ENCODE measurements at places on chromosomes 1 and 21. TPM values are rescaled to one million over a fixed set of nuclear protein-coding genes. Genes with fewer than 3 reads are reported as not detected.

GRCh38 chr1:186057086-186057485, 318.0 kb downstream of the TPR start:
- DNase-seq: no peak

GRCh38 chr1:23452011-23452411, 27.5 kb upstream of the TCEA3 start:
- DNase-seq: no peak

PLEKHN1 gene
- total RNA-seq: 1.6 TPM

C1orf94 gene
- not detected for total RNA-seq

- DNase-seq: no peak
Observed at GRCh38 chr1:95133687-95134086, 16.5 kb downstream of the TLCD4 start.

KCND3 gene
- total RNA-seq: not detected

DNA sequence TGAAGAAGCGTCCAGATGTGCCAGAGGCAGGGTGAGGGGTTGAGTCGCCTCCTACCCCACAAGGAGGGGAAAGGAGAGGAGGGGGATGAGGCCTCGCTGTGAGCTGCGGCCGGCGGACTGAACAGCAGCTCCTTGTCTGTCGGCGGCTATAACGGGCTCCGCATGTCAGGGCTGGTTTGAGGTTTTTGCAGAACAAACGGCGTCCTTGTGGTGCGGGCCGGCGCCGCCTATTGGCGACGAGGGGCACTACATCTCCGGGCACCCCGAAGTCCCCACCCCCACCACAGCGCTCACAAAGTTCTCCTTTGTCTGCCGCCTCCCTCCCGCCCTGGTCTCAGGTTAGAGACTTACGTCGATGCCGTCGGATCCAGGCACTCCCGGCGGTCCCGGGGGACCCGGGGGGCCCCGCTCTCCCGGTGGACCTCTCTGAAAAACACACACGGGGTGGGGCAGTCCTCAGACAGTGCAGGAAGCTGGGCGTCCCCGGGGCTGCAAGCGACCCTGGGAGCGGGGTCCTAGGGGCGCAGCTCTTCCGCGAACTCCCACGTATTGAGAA, 1.8 kb downstream of the COL9A2 start:
- DNase-seq: peak; percentile 82

IQCC gene
- 2.2 TPM for total RNA-seq

DNA sequence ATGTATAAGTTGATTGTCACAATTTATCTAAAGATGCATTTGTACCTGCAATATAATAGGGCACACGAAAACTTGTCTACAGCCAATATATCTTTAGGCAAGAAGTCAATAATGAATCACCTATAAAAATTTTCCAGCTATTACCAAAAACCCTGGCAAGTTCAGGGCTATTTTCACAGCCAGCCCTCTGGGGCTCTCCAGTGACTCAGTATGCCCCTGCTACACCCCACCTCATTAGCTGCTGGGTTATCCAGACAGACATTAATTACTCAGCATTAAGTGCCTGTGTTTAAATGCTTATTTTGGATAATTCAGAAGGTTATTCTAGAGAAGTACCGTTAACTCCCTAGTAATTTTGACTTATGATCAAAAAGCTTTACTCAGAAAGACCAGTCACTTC, 220.2 kb downstream of the TBX15 start:
- DNase-seq: no peak

- DNase-seq: no peak
Observed at GRCh38 chr1:79945391-79945790, 938.9 kb upstream of the ADGRL4 start.

SPRR5 gene
- total RNA-seq: not detected

GRCh38 chr1:87129038-87129437, 199.6 kb upstream of the LMO4 start:
- DNase-seq: no peak

- no peak for DNase-seq
Observed at GRCh38 chr1:22288593-22289241, 145.8 kb upstream of the WNT4 start.

DNA sequence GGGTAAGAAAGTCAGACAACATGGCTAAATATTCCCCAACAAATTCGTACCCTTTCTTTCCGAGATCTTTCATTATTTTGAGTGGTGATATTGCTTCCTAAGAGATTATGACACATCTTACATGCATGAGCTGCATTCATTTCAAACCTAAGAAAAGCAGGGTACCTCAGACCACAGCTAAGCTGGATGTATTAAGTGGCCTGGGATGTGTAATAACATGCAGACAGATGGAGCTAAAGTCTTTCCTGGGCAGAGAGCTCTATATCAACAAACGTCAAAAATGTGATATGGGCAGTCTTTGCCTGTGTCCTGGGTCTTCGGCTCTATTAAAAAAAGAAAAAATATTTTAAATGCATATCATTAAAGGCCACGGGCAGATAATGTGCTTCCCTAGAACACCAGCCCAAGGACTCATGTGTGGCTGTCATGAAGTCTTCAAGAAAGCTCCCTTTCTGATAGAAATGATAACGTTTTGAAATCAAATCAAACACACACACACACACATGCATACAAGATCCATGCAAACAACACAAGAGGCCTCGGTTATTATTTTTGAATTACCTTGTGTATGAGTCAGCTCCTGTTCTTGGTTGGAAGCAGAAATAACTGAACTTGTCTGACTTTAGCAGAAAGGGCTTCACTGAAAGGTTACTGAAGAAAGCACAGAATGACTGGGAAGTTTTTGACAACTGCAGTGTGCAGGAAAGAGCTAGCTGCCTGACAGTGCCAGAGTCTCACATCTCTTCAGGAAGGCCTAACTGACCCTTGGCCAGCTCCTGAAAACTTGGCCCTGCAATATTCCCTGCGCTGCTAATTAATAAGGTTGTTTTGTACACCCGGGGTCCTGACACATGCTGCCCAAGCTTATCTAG, 231.2 kb downstream of the DSCAM start:
- no peak for DNase-seq

- no peak for DNase-seq
Observed at GRCh38 chr1:169161496-169162194, 55.2 kb downstream of the ATP1B1 start.

DNA sequence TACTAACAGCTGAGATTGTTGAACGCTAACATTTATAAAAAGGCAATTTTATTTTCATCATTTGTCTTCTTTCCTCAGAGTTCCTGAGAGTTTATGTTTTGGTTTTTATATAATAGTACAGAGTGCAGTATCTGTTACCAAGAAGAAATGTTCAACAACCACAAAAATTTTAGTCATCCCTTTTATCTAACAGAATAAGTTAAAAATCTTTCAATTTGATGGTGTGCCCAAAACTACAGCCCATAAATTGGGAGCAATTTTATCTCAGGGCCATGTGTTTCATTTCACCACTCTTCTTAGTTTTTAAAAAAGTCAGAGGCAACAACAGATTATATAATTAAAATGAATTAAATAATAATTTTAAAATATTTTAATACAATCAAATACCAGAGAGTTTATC, 37.1 kb downstream of the NEXN start:
- no peak for DNase-seq

- DNase-seq: no peak
Observed at GRCh38 chr1:56385314-56385713, 194.0 kb downstream of the PLPP3 start.

- DNase-seq: peak; percentile 34
Observed at GRCh38 chr21:32940079-32941014, 85.4 kb upstream of the OLIG2 start.

GNAI3 gene
- total RNA-seq: 8.9 TPM

DNA sequence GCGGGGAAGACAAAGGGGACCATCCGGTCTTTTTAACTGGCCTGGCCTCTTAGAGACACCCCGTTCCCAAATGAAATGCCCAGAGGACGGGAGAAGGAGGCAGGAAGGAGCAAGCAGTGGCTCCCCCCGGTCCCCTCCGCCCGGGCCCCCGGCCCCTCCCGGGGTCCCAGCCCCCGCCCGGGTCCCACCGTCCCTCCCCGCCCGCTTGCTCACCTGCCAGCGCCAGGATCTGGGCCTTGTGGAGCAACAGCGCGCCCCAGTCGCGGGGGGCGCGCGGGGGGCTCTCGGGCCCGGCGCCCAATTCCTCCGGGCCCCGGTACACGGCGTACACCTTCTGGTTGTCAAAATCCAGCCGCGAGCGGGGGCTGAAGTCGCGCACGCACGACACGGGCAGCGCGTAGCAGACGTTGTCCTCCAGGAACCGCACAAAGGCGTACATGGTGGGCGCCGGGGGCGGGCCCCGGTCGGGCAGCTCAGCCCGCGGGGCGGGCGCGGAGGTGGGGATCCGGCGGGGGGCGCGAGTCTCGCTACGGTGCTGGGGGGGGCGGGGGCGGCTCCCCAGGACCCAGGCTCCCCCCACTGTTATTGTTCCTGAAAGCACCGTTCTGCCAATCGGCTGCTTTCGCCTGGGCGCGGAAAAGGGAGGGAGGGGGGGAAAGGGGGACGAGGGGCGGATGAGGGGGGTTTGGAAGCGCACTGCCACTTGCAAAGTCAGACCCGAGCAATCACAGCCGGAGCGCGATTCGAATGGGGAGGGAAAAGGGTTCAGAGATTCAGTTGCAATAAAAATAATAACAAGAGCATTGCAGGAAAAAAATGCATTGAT, at the start of gene BEND5:
BEND5 (minus strand) TSS at position 499 of the 826 bp plus-strand sequence; CDS start at position 439, 60 bp downstream.
- DNase-seq: peak; percentile 38

GRCh38 chr1:109228167-109228566, 14.4 kb downstream of the SARS1 start:
- DNase-seq: no peak

CFHR5 gene
- not detected for total RNA-seq

CYB5RL gene
- 8.3 TPM for total RNA-seq

GRCh38 chr1:28278763-28279162, 19.4 kb downstream of the SESN2 start:
- DNase-seq: no peak

DNA sequence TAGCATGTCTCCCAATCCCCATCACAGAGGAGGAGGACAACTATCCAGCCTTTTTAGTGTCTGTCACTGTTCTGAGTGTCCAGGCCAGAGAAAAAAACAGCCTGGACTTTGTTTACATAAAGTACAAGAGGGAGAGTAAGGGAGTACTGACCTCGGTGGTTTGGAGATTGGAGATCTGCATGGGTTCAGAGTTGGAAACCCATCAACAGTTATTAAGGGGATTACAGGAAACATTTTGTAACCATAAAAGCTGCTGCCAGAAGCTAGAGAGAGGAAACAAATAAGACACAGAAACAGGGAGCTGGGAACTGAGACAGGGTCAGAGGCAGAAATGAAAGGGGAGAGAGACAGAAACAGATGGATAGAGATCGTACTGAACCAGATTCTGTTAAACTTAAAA, 131.5 kb upstream of the CTTNBP2NL start:
- no peak for DNase-seq

CD5L gene
- total RNA-seq: not detected

DNA sequence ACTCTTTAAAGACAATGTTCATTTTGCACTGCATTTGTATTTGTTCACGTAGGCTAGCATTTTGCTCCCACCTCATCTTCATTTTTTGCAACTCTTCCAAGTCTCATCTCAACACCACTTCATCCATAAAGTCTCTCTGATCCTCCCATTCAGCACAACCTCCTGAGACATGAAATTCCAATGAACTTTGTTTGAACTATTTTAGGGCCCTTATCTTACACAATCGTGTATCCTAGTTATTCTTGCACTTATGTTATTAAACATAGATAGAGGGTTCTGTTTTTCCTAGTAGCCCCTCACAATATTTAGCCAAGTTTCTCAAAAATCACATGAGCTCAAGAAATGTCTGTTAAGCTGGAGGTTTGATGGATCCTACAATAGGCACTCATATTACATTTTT, 500.5 kb upstream of the ADAMTS5 start:
- DNase-seq: no peak

GRCh38 chr1:160451119-160451858, 50.9 kb downstream of the VANGL2 start:
- DNase-seq: no peak

- DNase-seq: no peak
Observed at GRCh38 chr1:21537932-21538630, 28.9 kb downstream of the ALPL start.

DNA sequence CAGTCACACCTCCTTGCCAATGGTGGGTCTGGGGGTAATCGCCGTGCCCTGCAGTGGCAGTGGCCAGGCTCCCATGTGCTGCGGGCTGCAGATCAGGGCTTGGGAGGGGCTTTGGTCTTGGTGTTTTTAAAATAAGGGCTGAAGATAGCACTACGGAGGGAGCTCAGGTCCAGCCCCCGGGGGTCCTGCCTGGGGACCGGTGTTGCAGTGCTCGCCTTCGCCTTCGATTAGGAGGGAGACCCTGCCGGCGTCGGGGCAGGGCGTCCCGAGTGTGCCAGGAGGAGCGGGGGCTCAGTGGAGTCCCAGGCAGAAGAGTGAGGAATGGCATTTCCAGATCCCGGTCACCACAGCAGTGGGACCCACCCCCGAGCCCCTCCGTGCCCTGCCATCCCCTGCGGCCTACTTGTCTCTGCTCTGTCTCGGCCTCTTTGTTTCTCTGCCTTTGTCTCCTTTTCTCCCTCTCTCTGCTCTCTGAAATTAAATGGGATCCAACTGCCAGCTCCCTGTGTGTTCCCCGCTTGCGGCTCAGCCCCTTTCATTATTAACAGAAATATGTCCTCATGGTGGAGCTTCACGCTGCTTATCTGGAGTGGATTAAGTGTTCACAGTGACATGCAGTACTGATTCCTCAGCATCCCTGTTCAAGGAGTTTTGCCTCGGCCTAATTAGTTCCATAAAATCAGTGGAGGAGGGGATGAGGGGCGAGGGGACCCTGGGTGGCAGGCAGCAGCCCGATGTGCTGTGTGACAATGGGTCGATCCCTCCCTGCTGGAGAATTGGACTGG, 44.4 kb downstream of the DMRTB1 start:
- no peak for DNase-seq

- DNase-seq: no peak
Observed at GRCh38 chr1:110508028-110508940, 10.7 kb downstream of the KCNA10 start.

DNA sequence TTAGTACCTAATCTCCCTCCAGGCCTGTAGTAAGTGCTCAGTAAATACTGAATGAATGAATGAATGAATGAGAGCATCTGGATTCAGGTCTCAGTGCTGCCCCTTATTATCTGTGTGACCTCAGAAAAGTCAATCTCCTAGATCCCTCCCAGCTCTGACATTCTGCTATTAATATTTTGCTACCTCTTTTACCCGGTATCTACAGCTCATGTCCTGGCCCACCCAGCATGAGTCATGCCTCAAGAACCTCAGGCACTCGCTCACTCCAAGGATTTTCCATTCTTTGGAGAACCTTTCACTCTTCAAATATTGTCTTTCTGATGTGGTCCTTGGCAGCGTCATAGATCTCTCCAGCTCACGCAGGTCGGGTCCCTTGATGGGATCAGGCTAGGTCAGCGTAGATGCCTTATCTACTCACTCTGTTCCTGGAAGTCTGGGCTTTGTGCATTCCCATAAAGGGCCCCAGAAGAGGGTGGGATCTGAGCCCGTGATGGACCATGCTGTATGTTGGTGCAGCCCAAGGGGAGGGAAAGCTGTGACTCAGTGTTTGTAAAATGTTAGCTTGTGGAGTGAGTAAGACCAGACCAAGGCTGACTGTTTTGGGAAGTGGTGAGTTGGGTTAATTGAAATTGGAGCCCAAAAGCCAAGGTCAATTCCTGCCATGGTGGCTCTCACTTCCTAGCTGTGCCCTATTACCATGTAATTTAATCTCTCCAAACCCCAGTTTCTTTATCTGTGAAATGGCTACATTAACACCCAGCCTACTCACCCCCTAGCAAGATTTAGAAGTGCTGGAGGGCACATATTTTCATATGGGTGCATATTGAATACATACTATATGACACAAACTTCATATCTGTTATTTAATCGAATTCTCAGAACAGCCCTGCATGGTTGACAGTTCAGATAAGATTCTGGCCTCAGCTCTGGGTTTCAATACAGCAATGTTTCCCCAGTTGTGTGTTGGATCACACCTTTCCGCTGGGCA, 214.1 kb upstream of the USP24 start:
- no peak for DNase-seq

Data from activated T-cell treated with anti-CD3 and anti-CD28 coated beads, Interleukin-2, amount 50 U/mL, for 4 hours (primary cell).